ENCODE measurements at places on chromosomes 4 and X.

DNA sequence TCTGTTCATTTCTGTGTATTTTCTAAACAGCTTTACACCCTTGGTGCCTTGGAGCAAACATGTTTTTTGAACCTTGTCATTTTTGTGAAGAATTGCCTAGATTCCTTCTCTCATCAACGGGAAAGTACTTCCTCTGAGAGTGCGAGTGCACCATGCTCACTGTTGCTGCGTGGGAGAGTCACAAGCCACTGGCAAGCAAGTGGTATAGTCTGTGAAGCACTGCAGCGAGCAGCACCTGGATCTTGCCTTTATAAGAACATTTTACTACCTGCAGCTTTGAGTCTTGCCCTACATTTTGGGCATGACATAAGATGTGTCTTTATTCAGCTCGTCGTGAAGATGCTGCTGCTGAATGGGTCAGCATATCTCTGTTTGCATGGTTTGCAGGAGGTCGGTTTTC, 44.9 kb downstream of the HADH start:
- no peak for DNase-seq

DNA sequence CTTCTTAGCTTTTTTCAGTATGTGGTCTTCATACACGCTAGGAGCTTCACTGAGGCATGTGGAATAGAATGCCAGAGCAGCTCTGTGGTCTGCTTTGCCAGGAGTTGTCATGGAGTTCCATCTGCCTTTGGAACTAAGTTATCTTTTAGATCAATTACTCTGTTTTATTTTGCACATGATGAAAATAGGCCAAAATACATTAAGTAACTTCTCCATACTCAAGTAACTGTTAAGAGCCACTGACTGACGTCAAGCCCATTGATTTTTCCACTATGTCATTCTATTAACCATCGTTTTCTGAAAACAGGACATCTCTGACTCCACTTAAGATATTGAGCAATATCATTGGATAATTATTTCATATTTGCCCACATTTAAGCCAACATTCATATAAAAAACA, 415.1 kb upstream of the MAD2L1 start:
- DNase-seq: no peak

DNA sequence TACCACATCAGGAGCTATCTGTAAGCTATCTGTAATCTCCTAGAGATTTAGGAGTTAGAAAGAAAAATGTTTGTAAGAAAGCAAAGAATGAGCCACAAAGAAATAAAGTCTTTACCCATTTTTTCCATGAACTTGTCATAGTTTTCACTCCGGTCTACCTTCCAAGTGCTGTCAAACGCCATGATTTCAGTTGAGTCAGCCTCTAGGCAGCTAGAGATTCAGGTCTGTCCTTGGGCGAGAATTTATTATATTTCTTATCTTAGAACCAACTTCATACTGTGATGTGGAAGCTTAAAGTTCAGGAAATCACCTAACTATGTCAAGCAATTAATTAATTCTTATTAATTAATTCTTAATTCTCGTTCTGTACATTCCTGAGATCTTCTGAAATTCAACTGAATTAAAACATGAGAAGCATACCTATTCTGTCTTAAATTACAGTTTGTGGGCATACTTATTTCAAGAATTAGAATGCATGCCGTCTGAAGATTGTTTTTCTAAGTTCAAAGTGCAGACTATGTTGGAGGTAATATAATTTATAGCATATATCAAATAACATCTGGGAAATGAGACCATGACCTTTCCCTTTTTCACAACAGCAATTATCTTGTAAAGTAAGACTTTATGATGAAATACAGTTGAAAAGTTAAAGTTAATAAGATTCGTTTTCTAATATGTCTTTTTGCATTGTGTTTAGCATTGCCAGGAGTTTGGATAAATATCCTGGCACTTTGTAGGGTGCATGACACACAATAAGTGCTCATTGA, at the start of gene FABP2:
Gene FABP2, minus strand, starts transcription at position 218 of the 767 bp plus-strand sequence. Its CDS starts 36 bp downstream, at position 182.
- DNase-seq: no peak

GRCh38 chrX:72367516-72367915, 61.8 kb upstream of the CITED1 start:
- no peak for DNase-seq

DNA sequence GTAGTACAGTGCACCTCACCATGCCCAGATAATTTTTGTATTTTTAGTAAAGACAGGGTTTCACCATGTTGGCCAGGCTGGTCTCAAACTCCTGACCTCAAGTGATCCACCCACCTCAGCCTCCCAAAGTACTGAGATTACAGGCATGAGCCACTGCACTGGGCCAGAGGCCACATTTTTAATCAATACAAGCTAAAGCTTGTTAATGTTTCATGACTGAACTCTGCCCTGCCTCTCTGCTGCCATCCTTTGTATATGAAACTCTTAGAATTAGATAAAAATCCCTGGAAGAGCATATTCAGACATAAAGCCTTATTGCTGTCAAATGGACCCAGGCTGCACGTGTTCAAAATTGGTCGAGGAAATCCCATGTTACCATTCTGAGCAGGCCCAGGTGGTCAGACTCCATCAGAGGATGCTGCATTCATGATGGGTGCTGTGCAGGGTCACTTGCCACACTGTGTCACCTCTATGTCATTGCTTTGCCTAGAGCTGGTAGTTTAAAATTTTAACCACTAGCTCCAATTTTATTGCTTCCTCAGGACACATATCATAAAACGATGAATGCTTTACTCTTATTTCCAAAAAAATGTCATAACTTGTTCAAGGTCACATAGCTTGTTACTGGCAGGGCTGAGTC, 45.2 kb downstream of the LNX1 start:
- no peak for DNase-seq

DNA sequence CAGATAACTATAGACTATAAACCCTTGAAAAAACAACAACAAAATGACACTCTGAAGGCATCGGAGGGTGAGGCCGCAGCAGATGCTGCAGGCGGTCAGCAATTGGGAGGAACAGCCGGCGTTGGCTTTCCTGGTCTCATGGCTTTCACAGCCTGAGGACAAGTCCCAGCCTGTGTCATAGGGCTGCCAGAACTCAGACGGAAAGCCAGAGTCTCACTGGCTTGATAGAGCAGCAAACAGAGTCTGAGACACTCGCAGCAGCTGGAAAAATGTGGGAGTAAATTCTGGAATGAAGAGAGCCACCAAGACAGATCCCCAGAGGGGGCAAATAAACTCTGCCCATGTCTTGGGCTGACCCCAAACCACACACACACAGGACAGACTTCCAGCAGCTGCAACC, 86.3 kb downstream of the PPP2R2C start:
- no peak for DNase-seq

DNA sequence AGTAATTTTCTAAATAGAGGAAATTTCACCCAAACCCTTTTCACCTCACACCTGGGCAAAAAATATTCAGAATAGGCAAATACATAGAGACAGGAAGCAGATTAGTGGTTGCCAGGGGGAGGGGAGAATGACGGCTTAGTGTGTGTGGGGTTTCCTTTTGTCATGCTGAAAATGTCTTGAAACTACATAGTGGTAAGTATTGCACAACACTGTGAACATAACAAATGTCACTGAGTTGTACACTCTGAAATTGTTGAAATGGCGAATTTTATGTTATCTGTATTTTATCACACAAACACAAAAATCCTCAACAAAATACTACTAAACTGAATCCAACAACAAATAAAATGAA, 60.7 kb upstream of the PLAC1 start:
- DNase-seq: peak; percentile 11

DNA sequence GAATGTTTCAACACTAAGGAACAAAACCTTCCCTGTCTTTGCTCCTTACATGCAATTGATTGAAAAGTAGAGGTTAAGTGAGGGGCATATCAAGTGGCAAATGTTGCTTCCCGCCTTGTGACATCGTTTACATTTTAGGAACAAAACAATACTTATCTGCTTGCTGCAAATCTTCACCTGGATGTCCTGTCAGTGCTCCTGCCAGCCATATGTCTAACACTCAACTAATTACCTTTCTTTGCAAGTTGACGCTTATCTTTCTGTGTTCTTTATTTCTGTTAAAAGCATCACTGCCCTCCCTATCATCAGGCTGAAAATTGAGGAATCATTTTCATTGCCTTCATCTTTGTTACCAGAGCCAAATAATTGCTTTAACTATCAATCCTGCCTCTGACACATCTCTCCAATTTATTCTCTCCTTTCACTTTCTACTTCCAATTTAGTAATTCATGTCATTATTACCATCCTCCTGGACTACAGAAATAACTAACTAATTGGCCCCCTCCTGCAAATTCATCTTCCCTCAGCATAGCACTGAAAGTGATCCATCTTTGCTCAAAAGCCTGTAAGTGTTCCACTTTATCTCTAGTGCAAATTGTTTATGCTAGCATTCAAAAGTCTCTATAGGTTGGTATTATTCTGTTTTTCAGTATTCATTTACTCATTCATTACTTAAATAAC, 298.7 kb upstream of the ATOH1 start:
- DNase-seq: no peak

DNA sequence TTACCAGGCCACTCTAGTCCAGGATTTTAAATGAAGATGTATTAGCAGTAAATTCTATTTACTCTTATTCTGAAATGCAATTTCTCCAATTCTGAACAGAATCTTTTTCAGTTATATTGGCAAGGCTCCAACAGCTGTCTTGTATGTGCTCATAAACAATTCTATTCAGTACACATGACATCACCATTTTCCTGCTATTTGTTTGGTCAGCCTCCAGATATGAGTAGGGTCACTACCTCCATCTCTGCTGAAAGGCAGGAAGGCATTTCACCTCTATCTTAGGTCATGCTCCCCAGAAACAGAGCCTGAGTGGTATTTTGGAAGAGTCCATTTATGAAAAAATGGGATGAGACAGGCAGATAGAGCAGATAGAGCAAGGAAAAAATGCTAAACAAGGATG, 151.1 kb upstream of the ADGRL3 start:
- no peak for DNase-seq

DNA sequence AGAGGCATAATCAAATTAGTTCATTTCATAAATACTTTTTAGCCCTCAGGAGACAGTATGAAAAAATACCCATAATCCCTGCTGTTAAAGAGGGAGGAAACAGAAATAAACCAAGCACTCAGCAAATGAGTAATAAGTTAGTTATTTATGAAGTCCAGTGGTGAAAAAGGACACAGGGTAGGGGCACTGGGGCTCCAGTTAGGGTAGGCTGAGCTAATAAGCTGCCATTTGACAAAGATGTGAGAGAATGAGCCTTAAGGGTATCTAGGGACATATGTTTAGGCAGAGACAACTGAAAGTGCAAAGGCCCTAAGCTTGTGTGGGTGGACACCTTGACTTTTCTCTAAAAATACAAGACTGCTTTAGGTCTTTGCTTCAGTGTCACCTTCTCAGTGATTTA, 94.4 kb downstream of the IL15 start:
- no peak for DNase-seq

GRCh38 chr4:102751941-102752340, 8.8 kb downstream of the MANBA start:
- DNase-seq: no peak

Measured in activated naive CD4-positive, alpha-beta T cell treated with anti-CD3 and anti-CD28 coated beads, Interleukin-2, amount 50 U/mL, for 72 hours (primary cell).